Stimulated activated CD8-positive, alpha-beta memory T cell treated with anti-CD3 and anti-CD28 coated beads, Interleukin-4, amount 100 ng/mL, for 1 hour (primary cell): ENCODE measurements at places on chromosomes 2 and 18.

DNA sequence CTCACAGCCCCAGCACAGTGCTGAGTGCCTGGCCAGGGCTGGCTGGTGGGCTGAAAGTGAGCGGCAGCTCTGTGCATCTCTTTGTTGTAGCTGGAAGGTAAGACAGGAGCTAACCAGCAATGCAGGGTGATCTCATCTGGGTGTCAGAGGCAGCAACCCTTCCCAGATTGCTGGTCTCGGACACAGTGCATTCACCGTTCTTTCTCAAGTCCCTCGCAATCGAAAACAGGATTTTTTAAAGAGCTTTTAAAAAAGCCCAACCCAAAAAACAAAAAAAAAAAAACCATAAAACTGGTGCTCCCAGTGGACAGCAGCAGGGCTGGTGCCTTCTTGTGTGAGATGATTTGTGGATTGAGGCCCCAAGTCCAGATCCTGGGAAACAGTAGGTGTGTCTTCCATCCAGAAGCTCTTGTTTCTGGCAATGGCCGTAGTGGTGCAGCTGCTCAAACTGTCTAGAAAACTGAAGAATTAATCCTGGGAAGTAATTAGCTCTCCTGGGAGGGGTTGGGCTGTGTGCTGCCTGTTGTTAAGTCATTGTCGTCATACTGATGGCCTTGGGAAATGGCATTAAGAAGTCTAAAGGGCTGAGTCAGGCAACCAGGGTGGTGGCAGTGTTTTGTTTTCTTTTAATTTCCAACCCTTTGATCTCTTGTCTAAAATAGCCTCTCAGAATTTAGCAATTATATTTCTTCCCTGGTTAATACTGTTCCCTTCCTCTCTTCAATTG lies 156.7 kb downstream of the KLHL29 start:
- no peak for DNase-seq

- DNase-seq: no peak
These were observed 140.9 kb upstream of the RASGRP3 start for GRCh38 chr2:33335516-33335915.

DNA sequence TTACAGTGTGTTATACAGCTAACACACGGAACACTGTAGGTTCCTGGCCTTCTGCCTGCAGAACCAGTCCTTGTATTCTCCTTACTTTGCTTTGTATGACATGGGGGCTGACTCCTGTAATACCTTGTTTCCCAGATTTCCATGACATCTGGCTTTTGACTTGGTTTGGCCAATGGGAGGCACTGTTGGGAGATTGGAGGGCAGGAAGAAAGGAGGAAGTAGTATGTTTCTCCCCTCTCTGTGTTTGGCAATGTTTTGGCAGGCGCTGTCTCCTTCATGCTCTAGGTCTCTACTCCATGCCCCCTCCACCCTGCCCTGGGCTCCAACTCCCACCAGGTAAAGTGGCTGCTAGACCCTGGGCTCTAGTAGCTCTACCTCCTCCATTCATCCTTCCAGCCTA lies 331.1 kb upstream of the SLC14A2 start:
- no peak for DNase-seq

- DNase-seq: no peak
These were observed 651 bp upstream of the TXNL1 start for GRCh38 chr18:56639104-56639381.

DNA sequence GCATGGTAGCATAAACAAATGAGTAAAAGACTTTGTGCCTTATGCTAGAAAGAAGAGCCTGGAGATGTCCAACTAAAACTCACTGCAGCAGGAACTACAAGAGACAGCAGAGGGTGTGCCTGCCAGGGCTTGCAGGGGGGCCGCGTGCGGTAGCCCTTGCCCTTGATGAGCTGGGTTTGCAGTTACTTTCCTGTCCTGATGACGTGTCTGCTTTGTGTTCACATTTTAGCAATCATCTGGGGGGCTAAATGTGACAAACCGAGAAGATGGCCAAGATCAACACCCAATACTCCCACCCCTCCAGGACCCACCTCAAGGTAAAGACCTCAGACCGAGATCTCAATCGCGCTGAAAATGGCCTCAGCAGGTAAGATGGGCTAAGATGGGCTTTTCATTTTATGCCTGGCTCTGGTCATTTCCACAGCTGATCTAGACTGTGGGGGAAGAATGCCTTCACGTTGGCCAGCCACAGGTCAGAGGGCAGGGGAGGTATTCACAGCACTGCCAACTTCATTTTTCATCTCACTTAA lies 23.5 kb downstream of the CNGA3 start:
- no peak for DNase-seq
